ENCODE measurements at places on chromosomes 12 and 14. TPM values are rescaled to one million over a fixed set of nuclear protein-coding genes. Genes with fewer than 3 reads are reported as not detected.

DPPA3 gene
- not detected for total RNA-seq

DGLUCY gene
- 28.4 TPM for total RNA-seq

ITGB7 gene
- total RNA-seq: 0.56 TPM

LHX5 gene
- not detected for total RNA-seq

HCAR2 gene
- not detected for total RNA-seq

Measured in regular cardiac myocyte (primary cell).